Naive thymus-derived CD4-positive, alpha-beta T cell (primary cell): ENCODE measurements at places on chromosomes 1 and 21. TPM values are rescaled to one million over a fixed set of nuclear protein-coding genes. Genes with fewer than 3 reads are reported as not detected.
A peak's percentile ranks its signal among the peaks of the same experiment; 100 is the strongest.

DNA sequence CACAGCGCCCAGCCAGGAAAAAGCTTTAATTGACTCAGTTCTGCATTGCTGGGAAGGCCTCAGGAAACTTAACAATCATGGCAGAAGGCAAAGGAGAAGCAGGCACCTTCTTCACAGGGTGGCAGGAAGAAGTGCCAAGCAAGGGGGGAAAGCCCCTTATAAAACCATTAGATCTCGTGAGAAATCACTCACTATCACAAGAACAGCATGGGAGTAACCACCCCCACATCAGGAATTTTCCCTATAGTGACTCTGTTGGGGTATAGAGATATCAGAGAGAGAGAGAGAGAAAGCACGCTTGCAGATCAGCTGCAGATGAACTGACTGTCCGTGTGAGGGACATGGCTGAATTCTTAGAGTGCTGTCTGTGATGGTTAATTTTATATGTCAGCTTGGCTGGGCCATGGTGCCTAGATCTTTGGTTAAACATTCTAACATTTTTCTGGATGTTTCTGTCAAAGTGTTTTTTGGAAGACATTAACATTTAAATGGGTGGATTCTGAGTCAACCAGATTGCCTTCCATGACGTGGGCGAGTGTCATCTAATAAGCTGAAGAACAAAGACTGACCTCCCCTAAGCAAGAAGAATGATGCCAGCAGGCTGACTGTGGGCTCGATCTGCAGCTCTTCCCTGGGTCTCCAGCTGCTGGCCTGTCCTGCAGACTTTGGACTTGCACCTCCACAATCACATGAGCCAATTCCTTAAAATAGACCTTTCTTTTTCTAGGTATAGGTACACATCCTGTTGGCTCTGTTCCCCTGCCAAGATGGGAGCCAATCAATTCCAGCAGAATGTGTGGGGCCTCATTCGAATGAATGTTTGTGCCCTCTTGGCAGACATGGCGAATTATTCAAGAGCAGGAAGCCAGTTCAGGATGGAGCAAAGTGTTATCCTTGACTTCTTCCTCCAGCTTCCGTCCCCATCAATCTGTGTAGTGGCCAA is 21.4 kb upstream of the CPT2 start:
- DNase-seq: no peak
- H3K27ac ChIP-seq: no peak overlapping the region
- H3K36me3 ChIP-seq: no peaks in the 10 kb centered on the region

DNA sequence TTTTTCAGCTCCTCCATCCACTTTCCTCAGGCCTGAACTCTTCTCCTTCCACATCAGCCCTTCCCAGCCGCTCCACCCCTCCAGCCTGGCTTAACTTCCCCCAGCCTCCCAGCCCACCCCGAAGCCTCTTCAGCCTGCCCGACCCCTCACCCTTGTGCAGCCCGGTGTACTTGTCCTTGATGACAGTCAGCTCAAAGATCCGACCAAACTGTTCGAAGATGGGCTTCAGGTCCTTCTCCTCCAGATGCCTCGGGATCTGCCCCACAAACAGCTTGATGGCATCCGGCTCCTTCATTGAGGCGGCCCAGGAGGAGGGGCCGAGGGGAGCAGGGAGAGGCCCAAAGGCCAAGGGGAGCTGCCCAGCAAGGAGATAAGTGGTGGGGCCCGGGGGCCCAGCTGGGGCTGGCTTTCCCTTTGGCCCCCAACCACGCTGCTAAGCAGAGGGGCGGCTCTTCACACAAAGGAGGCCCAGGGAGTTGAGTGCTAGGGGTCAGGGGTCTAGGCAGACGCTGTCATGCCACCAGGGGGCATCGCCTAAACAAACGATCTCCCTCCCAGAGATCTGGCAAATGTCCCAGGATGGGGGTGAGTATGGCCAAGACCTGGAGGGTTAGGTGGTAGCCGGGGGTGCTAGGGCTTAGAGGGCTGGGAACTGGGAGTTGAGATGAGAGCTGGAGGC is 738 bp downstream of the CELF3 start:
- DNase-seq: no peak
- no peak overlapping the region for H3K27ac ChIP-seq
- H3K36me3 ChIP-seq: no peaks in the 10 kb centered on the region
- H3K4me3 ChIP-seq: no peak overlapping the region
- peaks cover 9% of the 10 kb centered on the region for H3K27me3 ChIP-seq

DNA sequence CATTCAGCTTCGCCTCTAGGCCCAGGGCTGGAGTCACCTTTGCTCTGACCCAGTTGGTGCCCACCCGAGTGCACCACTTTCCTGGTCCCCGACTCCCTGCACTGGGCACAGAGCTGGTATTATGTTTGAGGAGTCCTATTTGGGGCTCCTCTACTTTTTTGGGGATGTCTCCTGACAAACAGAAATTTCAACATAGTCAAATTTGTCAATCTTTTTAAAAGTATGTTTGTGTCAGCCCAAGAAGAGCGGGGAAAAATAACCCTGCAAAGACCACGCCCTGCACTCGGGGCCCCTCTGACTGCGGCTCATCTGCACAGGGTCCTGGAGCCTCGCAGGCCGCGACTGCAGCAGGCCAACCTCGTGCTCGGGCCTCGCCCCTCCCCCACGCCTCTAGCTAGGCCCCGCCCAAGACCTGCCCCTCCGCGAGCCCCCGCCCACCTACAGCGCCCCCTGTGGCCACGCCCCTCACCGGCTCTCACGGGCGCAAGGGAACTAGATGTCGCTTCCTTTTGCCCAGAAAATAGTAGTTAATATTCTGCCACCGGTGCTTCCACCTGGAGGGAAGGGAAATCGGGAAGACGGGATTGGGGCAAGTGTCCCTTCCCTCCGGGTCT is 11.4 kb downstream of the FAM229A start:
- no peaks in the 10 kb centered on the region for H3K36me3 ChIP-seq
- H3K4me1 ChIP-seq: peaks cover 20% of the 10 kb centered on the region
- peak; percentile 85 for DNase-seq
- H3K4me3 ChIP-seq: peak overlapping the region; percentile 62

DNAJC16 gene
- 17.8 TPM for total RNA-seq

SLAMF9 gene
- not detected in 2 replicates for total RNA-seq

PADI1 gene
- not detected for total RNA-seq
